ENCODE measurements at places on chromosomes 5 and 9. TPM values are rescaled to one million over a fixed set of nuclear protein-coding genes. Genes with fewer than 3 reads are reported as not detected.

- peak overlapping the region; percentile 35 for H3K27ac ChIP-seq
- peaks cover 62% of the 10 kb centered on the region for H3K27me3 ChIP-seq
- DNase-seq = no peak
- peaks cover 6% of the 10 kb centered on the region for H3K4me1 ChIP-seq
- no peak overlapping the region for H3K4me3 ChIP-seq
Measured at GRCh38 chr9:126522612-126523356, 90.9 kb upstream of the LMX1B start.

GRCh38 chr9:74122661-74123060 is 374.5 kb upstream of the RORB start:
- no peaks in the 10 kb centered on the region for H3K4me1 ChIP-seq
- H3K27me3 ChIP-seq = no peaks in the 10 kb centered on the region
- H3K36me3 ChIP-seq = no peaks in the 10 kb centered on the region
- no peak overlapping the region for H3K4me3 ChIP-seq
- H3K27ac ChIP-seq = no peak overlapping the region

DNA sequence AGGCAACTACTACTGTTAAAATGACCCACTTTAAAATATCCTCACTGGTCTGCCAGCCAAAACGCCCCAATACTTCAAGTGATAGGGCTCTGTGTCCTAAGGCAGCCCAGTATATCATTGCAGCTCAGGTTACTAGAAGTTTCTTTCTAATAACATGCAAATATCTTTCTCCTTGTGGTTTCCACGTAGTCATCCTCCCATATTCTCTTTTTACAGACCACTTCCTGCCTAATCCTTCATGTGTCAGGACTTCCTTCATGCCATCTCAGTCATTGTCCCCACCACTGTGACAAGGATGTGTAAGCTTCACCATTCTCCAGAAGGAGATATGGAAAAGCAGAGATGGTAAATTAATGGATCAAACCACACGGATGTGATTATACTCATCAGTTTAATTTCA is 813.7 kb downstream of the MAT2B start:
- no peak overlapping the region for H3K4me3 ChIP-seq
- H3K27me3 ChIP-seq = peaks cover 2% of the 10 kb centered on the region
- DNase-seq = no peak
- no peak overlapping the region for H3K27ac ChIP-seq
- no peaks in the 10 kb centered on the region for H3K36me3 ChIP-seq

DNA sequence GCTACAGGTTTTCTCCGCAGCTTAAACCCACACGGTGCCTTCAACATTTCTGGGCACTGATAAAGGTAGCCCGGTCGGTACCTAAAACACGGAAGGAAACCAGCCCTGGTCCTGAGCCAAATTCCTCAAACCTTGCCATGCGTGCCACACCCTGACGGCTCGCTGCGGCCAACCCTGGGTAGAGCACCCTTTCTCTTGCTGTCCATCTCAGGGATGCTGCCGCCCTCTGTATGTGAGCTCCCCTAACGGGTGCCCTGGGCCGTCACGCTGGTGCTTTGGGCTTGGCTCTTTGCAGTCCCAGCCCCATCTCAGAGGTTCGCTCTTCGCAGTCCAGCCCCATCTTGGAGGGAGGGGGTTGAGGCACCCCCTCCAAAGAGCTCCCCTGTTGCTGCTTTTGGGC is 43.9 kb downstream of the PNPLA7 start:
- H3K4me1 ChIP-seq = no peaks in the 10 kb centered on the region
- H3K4me3 ChIP-seq = no peak overlapping the region

DNA sequence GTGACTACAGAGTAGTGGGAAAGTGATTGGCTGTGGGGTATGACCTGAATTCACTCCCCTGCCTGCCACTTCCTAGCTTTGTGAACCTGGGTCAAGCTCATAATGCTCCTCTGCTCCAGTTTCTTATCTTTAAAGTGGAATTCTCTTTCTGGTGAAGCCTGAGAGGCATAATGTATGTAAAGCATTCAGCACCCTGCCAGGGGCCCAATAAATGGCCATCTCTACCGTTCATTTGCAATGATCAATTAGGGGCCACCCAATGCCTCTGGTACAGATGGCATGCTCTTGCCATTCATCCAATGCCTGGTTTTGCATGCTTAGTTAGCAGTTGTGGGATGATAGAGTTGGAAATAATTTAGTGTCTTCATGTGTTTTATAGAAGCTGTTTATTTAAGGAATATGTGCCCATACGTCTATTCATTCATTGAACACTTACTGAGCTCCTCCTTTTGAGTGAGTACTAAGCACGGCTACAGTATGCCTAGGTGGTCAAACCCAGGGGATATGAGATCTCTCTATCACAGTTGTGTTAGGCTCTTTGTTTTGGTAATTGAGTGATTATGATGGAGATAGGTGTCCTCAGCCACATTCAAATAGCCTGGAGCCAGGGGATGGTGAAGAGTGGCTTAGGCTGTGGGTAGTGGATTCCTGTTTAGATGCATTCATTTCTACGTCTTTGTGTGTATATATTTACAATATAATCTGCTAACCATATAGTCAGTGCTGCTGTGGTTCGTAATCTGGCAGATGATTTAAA is 15.3 kb downstream of the ZNF462 start:
- no peak for DNase-seq
- H3K36me3 ChIP-seq = no peaks in the 10 kb centered on the region
- no peaks in the 10 kb centered on the region for H3K27me3 ChIP-seq
- H3K4me3 ChIP-seq = no peak overlapping the region
- H3K27ac ChIP-seq = peak overlapping the region; percentile 71

GRCh38 chr9:69109152-69109551 is 64.9 kb upstream of the TJP2 start:
- no peak overlapping the region for H3K4me3 ChIP-seq
- H3K27me3 ChIP-seq = no peaks in the 10 kb centered on the region
- H3K4me1 ChIP-seq = no peaks in the 10 kb centered on the region
- no peak for DNase-seq

DNA sequence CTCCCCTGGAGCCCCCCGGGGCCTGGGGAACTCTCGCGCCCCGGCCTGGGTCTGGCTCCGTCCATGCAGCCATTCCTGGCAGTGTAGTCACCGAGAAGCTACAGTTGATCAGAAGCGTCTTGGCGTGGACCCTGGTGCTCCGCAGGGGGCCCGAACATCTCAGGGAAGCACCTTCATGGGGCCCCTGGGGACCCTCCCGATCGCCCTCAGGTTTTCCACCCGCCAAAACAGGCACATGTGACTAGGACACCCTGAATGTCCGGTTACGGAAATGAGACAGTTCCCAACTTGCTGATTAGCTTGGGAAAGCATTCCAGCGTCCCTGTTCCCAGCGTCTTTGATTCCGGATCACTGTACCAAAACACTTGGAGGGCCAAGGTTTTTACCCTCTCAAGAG is 472 bp downstream of the FBXO4 start:
- H3K4me1 ChIP-seq = peaks cover 9% of the 10 kb centered on the region
- H3K27me3 ChIP-seq = no peaks in the 10 kb centered on the region
- H3K4me3 ChIP-seq = peak overlapping the region; percentile 74
- peak overlapping the region; percentile 91 for H3K27ac ChIP-seq

The FRMD3 gene
- 122 TPM for total RNA-seq

The PTTG1 gene
- 22.9 TPM for total RNA-seq

The TMEM174 gene
- not detected for total RNA-seq

Data from heart left ventricle (tissue), 16 donors.